ENCODE measurements at places on chromosomes 1 and 21.

DNA sequence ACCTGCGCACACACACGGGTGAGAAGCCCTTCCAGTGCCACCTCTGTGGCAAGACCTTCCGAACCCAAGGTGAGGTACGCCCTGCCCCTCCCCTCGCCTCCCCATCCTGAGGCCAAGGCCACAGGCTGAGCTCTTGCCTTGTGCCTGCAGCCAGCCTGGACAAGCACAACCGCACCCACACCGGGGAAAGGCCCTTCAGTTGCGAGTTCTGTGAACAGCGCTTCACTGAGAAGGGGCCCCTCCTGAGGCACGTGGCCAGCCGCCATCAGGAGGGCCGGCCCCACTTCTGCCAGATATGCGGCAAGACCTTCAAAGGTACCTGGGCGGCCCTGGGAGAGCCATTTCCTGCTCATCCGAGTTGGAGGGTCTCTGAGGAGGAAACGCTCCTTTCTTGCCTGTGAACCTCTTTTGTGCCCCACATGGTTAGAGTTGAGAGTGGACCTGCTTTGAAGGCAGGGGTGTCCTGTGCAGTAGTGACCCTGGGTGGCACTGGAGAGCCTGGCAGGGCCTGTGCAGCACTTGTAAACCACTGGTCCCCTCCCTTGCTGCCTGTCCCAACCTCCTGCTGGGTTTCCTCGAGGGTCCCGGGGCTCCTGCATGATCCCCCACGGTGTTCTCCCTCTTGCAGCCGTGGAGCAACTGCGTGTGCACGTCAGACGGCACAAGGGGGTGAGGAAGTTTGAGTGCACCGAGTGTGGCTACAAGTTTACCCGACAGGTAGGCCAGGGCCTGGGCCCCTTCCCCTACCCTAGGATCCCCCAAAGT is 8.5 kb downstream of the ZBTB48 start:
- no peak for DNase-seq

DNA sequence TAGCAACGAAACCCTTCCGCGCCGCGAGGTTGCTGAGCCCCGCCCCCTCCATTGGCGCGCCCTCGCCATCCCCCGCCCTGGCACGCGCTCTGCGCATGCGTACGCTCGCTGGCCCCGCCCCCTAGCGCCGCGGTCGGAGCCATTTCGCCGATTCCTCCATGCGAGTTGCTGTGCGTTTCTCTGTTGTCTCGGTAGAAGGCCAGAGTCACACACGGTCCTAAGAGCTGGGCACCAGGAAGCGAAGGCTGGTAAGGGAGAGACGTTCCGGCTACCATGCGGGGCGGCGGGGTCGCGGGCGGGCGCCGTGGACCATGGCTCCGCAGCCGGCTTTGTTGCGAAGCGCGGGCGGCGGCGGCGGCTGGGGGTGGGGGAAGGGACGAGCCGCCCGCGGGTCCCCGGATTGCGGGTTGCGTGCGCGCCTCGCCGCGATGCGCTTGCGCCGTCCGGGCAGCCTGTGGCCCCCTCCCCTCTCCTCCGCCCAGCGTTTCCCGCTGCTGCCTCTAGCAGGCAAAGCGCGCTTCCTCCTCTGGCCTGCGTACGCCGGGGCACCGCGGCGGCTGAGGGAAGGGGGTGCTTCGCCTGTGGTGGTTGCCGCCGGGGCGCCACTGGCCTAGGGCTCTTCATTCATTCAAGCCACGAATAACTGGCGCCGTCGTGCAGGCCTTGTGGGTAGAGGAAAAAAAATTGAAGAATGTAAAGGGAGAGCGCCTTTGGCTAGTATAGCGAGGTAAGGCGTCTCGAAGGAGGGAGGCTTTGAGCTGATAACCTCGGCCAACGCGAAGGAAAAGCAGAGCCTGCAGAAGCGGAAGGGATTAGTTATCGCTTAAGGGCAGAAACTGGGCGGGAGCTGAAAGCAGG is at the start of gene DHX9:
Gene DHX9, plus strand, starts transcription at position 139 of the 858 bp plus-strand sequence. CDS start 3,220 bp downstream, outside the sequence.
- DNase-seq = peak; percentile 55

DNA sequence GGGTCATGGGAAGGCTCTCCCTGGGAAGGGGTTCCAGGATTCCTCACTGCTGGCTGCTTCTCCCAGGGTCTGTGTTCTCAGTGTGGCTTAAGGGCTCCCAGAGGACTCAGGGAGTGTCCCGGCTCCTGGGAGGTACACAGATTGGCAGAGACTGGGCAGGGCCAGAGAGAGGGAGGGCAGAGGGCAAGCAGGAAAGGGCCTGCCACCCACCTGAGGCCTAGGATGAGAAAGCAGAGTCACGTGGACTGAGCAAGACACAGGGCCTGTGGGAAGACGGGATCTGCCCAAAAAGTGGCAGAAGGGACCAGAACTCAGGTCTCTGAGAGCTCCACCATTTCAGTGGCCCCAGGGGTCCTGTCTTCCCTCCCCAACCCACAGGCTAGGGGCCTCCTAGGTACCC is 871 bp downstream of the SLFNL1 start:
- no peak for DNase-seq

DNA sequence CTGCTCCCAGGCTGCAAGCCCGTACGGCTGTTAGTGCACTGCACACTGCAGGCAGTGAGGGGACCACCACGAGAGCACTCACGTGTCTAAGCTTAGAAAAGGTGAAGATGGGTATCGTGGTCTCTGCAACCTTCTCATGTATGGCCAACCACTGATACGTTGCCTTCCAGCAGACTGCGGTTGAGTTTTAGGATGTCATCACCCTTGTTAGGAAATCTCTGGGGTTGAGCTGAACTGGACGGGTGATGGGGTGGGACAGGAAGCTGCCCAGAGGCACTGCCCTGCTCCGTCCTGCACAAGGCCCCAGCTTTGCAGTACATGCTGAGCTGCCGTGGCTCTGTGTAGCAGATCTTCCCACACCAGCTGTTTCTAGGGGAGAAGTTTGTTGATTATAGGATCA is 43.3 kb downstream of the FAAP20 start:
- no peak for DNase-seq

Measured in GM12864 (cell line).